Amygdala (tissue), 56 donors: ENCODE measurements at places on chromosomes 7 and 10.
A peak's percentile ranks its signal among the peaks of the same experiment; 100 is the strongest.

DNA sequence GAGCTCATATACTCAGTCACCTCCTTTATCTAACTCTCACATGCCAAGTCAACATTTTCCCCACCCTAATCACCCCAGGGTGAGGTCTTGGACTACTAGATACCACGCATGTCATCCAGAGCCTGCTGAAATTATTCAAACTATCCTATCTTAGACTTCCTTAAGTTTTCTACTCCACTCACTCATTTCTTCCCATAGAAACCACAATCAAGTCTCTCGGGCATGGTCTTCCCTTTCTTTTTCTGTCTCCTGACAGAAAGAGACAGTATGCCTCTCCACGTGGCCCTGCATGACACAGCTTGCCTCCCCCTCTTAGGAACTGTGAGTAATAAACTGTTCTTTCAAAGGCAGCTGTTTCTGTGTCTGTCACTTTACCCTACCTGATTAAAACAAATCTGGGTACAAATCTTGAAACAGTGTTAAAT lies 29.4 kb downstream of the TAS2R41 start:
- no peak for DNase-seq

DNA sequence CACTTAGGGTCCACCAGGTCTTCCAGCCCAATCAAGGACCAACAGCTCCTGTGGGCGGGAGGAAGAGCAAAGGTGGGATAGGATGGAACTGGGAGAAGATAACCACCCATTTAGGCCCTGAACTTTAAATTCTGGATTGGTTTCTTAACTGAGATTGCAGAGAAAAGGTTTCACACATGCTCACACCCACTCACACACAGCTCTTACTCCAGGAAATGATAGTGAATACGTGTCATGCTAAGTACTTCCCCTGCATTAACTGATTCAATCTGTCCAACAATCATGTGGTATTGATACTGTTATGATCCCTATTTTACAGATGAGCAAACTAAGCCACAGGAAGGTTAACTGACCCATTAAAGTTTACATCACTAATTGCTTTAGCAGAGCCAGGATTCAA lies 4.6 kb upstream of the CYP3A4 start:
- DNase-seq, result no peak

GRCh38 chr10:8054244-8054493 lies 319 bp upstream of the GATA3 start:
- no peak for DNase-seq

- no peak for DNase-seq
Measured at GRCh38 chr10:107152087-107152486, 12.4 kb downstream of the SORCS1 start.

GRCh38 chr7:85041605-85042216 lies 145.1 kb downstream of the SEMA3D start:
- peak; percentile 30 for DNase-seq

- DNase-seq, result no peak
Measured at GRCh38 chr10:113283189-113283588, 269.7 kb upstream of the HABP2 start.

DNA sequence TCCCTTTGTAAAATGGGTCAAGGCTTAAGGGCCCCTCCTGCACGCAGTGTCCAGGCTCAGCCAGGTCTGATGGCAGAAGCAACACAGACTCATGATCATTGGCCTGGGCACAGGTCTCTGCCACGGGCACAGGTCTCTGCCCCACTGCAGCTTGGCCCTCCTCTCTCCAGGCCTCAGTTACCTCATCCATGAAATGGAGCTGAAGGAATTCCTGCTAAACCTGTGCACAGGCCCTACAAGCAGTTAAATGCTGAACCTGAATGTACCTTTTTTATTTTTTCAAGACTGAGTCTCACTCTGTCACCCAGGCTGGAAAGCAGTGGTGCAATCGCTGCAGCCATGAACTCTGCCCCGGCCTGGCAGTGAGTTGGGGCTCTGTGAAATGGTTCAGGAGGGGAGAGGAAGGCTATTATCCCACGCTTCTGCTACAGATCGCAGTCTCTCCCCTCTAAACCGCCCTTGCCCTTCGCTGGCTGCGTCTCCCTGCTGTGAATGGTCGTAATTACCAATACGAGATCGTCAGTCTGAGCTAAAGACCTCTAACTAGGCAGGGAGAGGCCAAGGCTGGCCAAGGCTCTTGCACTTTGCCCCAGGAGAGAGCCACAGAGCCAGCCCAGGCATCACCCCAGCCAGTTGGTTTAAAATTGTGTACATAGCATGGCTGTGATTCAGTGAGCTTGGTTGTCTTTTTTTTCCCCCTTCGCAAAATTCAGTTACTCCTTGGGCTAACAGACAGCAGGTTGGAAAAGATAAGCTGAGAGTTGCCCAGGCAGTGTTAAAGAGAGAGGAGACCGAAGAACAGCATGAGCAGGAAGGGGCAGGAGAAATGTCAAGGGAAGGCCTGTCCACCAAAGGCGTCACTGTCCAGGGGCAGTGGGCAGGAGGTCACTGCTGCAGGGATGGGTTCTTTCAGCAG lies 93.0 kb upstream of the KCTD7 start:
- DNase-seq, result no peak

GRCh38 chr7:66100408-66101050 lies 14.1 kb upstream of the CRCP start:
- DNase-seq, result no peak

DNA sequence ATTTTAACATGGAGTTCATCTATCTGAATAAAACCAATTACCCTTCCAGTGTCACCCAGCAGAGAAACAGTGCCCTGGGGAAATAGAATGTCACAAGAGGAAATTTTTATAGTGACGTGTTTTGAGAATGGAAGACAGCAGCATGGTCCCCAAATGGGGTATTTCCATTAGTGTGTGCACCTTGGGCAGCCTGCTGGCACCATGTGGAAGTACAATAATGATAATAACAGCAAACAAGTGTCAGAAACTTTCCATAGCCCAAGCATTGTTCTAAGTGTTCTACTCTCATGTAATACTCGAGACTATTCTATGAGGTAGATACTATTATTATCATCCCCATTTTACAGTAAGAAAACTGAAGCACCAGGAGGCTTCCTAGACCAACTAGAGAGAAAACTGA lies 2.2 kb upstream of the PDE1C start:
- DNase-seq, result no peak

- DNase-seq, result no peak
Measured at GRCh38 chr10:95809370-95810197, 53.6 kb downstream of the ENTPD1 start.

DNA sequence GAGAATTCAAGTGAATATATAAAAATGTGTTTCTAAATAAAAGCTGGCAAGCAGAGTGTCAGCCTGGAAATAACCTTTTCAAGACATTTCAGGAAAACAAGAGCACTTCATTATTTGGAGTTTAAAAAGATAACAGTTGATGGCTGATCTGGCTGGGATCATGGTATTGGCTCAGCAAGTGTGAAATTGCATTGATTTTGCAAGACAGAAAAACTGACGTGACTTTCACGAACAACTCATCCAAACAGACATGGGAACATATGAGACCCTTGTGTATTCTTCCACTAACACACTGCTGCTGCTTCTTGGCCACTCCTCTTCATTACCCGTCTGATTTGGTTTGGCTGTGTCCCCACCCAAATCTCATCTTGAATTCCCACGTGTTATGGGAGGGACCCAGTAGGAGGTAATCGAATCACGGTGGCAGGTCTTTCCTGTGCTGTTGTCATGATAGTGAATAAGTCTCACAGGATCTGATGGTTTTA lies 108.5 kb downstream of the RAB18 start:
- DNase-seq, result no peak

GRCh38 chr10:561721-562120 lies 127.7 kb downstream of the DIP2C start:
- no peak for DNase-seq

DNA sequence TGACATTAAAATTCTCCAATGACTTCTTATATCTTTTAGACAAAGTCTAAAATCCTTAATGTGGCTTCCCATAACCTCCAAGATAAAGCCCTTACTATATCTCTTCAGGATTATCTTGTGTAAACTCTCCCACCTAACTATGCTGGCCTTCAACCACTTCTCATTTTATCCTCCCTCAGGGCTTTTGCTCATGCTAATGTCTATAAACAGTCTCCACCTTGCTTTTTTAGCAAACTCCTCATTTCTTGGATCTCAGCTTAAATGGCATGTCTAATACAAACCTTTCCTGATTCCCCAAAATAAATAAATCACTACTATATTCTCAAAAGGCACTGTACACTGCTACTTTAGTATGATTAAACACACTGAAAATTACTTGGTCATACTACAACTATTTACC lies 181.2 kb downstream of the LRRN3 start:
- no peak for DNase-seq

GRCh38 chr10:28768227-28768626 lies 90.9 kb downstream of the BAMBI start:
- peak; percentile 21 for DNase-seq

DNA sequence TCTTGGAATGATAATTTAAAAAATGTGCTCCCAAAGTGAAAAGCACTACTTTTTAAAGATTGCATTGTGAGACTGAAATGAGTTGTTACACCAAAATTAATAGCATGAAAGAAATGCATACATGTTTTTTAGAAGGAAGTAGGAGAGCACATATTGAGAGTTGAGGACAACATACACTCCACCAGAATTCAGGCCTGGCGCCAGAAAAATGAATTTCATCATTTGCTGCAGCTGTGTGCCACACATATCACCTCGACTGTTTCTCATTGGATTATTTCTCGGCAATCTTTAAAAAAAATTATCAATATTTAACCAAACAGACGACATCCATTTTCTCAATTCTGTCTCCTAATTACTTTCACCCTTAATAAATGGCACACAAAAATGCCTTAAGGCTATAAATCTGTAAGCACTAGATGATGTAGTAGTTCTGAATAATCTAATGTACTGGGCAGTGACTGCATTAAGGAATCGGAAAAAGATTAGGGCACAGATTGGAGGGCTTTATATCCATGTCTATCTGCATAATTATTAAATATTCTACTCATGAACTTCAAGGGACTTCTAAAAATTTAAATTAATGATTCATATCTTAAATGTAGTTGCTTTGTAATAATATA lies 590.4 kb downstream of the NXPH1 start:
- DNase-seq, result no peak

DNA sequence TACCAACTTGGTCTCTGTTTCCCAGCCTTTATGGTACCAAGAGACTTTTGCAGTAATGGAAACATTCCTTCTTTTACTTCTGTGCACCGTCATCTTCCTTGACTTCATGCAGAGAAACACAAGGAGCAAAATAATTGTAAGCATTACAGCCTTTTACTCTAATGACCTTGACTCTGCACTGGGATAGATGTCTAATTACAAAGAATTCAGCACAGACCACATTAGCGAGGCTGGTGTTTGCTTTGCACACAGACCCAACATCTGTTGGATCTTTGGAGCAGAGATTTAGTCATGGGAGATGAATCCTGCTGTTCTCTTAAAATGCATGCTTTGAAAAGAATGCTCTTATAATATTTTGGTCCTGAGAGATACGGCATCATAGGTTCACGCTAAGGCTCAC lies 261.6 kb downstream of the TWIST1 start:
- no peak for DNase-seq

- no peak for DNase-seq
Measured at GRCh38 chr10:29688230-29688661, 53.5 kb upstream of the SVIL start.

DNA sequence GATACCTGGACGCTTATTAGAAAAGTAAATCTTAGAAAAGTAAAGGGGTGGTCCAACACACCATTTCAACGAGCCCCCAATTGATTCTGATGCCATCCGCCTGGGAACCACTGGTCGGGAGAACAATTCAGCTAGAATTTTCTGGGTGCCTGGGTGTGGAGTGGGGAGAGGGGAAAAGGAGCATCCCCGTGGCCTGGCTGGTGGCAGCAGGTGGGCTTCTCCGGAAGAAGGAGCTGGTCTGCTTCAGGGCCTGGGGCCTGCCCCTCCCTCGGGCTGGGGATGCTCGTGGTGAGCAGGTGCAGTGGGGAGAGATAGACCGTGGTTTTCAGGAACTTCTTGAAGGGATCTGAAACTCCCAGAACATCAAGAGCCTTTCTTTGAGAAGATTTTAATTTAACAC lies 39.9 kb upstream of the DUSP5 start:
- no peak for DNase-seq

GRCh38 chr10:6347391-6347951 lies 144.7 kb downstream of the PFKFB3 start:
- DNase-seq, result no peak

DNA sequence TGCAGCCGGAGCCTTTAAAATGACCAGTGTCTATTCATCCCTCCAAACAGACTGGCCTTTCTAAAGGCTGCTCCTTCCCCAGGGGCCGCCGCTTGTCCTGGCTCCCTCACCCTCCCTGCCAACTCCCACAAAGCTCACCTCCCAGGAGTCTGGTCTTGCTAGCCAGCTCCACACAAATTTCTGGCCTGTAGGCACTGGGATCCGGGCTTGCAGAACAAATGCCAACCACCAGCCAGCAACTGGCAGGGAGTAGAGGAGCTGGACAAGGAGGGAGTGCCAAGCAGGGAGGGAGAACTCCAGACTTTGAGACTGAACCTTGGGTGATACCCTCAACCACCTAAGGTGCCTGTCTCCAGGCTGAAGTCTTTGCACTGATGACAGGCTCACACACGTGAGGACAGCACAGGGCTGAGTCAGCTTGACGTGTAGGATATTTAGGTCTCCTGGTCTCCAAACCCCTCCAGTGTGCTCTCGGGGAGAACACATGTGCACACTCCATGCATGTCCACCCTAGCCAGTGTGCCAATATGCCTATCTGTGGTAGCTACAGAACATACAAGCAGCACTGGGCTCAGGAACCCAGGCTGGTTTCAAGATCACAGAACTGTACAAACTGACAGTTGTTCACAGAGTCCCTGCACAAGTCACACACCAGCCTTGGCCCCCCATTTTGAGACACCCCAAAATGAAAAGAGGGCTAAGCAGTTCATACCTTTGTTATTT lies 6.0 kb downstream of the PAX2 start:
- DNase-seq, result no peak

DNA sequence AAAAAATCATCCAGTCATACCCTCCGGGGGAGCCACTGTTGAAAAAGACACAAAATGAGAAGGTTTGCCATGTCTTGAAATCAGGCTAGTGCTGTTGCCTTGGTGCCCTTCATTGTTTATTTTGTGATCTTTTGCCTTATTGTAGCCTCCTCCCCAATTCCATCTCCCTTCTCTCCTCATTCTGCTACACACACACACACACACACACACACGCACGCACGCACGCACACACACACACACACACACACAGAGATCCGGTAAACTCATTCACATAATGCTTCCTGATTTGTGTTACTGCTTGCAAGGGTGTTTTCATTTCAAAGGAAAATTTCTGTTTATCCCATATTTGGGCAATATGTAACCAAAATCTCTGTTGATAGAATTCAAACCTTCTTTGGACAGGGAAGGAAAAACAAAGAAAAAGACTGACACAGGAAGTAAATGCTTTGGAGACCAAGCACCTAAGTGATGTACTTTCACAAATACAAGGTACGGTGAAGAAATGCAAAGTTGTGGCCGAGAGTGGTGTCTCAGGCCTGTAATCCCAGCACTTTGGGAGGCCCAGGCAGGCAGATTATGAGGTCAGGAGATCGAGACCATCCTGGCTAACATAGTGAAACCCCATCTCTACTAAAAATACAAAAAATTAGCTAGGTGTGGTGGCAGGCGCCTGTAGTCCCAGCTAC lies 141.1 kb upstream of the CDK13 start:
- DNase-seq, result no peak
